ENCODE measurements at places on chromosomes 12 and 14.

- no peak for DNase-seq
Measured at GRCh38 chr14:63200767-63201166, 3.5 kb upstream of the RHOJ start.

DNA sequence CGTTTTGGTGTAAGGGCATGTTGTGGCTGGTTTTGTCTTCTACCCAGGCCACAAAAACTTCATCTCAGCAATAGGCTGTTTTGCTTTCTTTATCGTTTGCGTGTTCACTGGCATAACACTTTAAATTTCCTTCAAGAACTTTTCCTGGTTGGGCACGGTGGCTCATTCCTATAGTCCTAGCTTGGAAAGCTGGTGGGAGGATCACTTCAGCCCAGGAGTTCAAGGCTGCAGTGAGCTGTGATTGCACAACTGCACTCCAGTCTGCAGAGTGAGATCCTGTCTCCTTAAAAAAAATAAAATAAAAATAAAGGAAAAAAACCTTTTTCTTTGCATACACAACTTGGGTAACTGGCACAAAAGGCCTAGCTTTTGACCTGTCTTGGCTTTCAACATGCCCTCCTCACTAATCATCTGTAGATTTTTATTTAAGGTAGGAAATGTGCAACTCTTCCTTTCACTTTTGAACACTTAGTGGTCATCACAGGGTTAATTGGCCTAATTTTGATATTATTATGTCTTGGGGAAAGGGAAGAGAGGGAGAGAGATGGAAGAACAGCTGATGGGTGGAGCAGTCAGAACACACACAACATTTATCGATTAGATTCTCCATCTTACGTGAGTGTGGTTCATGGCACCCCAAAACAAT is 78.9 kb upstream of the PSMA6 start:
- no peak for DNase-seq

DNA sequence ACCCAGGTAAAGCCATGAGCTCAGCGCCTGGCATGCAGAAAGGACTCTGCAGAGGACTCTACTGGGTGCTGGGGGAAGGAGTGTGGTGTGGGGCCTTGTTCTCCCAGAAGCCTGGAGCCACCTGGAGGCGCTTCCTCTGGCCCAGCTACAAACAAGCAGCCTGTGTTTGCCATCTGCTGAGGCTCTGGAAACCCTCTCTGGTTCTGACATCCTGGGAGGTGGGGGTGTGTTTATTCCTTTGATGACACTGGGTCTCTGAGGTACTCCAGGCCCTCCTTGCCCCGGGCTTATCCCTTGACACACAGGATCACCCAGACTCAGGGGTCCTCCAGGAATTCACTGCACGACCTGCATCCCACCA is 44.9 kb downstream of the RNF34 start:
- no peak for DNase-seq

DNA sequence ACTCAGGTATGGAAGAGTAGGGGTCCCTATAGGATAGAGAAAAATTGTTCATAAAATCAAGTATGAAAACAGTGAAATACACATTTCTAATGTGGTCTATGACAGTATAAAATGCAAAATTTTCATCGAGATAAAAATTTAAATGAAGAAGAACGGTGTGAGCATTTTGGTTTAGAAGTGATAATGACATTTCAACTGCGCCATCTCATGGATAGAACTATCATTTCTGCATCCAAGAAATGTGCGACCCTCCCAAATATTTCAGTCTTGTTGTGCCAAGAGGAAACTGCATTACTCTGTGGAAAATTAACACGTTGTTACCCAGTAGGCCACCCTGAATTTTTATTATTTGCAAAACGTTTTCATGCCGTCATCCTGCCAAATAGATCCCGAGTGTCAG is 108.8 kb downstream of the CRACR2A start:
- no peak for DNase-seq

- no peak for DNase-seq
Measured at GRCh38 chr12:14249368-14249767, 116.1 kb upstream of the ATF7IP start.

Data from RCC 7860 (cell line).